Aorta (tissue), 5 donors: ENCODE measurements at places on chromosomes 6 and 20. TPM values are rescaled to one million over a fixed set of nuclear protein-coding genes. Genes with fewer than 3 reads are reported as not detected.

The GPX5 gene
- total RNA-seq = not detected

The LINC00237 gene
- total RNA-seq = not detected

DNA sequence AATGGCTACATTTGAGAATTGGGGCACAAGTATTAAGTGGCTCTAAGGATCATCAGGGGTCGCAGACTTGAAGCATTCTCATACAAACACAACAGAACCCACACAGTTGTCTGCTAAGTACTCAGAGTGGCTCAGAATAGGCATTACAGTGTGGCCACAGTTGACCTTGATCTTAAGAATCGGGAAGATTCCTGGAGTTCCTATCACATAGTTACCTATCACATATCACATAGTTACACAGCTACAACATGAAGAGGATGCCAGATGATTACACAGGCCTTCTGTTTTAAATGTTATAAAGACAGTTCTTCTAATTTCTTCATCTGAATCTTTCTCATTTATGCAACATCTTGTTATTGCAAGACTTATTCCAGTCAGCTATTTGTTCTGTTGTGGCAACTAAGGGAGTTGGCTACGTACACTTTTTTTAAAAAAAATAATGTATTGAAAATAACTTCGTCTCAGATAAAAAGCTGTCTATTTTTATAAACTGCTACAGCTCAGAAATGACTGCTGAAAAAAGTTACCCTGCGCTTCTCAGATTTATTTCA, 129.0 kb downstream of the REV3L start:
- no peaks in the 10 kb centered on the region for H3K27me3 ChIP-seq
- DNase-seq = no peak
- no peaks in the 10 kb centered on the region for H3K4me1 ChIP-seq
- no peak overlapping the region for H3K4me3 ChIP-seq

DNA sequence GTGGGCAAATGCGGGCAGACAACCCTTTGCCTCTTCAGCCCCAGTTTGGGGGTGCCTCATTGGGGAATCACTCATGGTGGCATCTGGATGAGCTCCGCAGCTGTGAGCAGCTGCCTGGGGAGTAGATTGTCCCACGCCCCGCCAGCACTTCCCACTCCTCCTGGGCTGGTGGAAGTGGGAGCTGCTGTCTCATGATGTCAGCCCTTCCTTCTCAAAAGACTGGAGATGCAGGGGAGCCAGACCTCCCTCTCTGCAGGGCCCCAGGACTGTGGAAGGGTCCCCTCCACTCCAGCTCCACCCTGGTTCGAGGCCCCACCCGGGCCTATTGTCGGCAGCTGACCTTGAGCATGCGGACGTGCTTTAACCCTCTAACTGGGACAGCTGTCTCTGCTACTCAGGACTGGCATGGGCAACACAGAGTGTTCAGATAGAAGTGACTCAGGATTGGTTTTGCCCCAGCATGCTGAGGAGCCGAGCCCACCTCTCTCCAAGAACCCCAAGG, 2.0 kb downstream of the UNC93A start:
- no peak for DNase-seq
- H3K27ac ChIP-seq = no peak overlapping the region
- H3K36me3 ChIP-seq = no peaks in the 10 kb centered on the region
- H3K4me3 ChIP-seq = no peak overlapping the region
- H3K4me1 ChIP-seq = no peaks in the 10 kb centered on the region
- no peaks in the 10 kb centered on the region for H3K27me3 ChIP-seq

GRCh38 chr6:2264932-2265331, 19.5 kb upstream of the GMDS start:
- no peak overlapping the region for H3K27ac ChIP-seq
- H3K27me3 ChIP-seq = no peaks in the 10 kb centered on the region
- no peaks in the 10 kb centered on the region for H3K4me1 ChIP-seq
- H3K36me3 ChIP-seq = peaks cover 1% of the 10 kb centered on the region

DNA sequence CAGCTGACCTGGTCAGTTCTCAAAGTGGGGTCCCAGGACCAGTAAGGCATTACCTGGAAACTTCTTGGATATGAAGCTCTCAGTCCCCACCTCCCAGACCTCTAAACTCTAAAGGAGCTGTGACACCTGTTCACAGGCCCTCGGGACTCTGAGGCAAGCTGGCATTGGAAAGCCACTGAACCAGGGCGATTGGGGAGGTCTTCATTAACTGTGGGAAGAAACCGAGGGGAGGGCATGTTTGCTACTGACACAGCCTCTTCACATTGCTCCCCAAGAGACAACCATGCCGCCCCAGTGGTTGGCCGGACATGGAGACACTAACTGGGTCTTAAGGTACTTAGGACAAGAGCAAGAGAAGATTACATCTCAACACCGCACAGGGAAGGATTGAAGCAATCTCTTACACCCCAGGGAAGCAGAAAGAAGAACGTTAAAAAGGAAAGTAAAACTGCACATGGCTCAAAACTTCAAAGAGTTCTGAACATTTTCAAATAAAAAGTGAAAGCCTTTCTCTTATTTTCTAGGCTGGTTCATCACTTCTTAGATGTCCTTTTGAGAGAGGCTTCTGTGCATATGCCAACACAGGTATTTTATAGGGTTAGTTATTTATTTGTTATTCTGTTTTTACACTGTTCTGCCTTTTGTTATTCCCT, 210.0 kb upstream of the CST7 start:
- H3K4me1 ChIP-seq = no peaks in the 10 kb centered on the region
- no peak overlapping the region for H3K4me3 ChIP-seq
- no peaks in the 10 kb centered on the region for H3K36me3 ChIP-seq
- no peaks in the 10 kb centered on the region for H3K27me3 ChIP-seq
- no peak overlapping the region for H3K27ac ChIP-seq

DNA sequence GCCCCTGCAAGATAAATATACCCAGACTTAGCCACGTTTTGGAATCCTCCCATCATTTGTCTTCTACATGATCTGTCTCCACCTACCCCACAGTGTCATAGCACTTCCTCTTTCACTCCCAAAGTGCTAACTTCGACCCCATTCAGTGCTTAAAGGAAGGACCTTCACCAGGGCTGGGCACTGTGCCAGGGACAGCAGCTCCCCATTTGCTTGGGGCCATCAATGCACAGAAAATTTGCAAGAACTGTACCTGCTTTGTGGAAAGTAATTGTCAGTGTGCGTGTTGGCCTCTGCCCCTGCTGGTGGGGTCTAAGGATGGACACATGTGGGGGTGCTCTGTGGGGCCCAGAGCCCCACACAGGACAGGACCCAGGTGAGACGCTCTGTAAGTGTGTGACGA, 5.2 kb upstream of the BPIFA2 start:
- no peak overlapping the region for H3K4me3 ChIP-seq
- no peaks in the 10 kb centered on the region for H3K36me3 ChIP-seq
- no peak for DNase-seq
- no peak overlapping the region for H3K27ac ChIP-seq
- no peaks in the 10 kb centered on the region for H3K4me1 ChIP-seq
- H3K27me3 ChIP-seq = no peaks in the 10 kb centered on the region

- H3K4me1 ChIP-seq = no peaks in the 10 kb centered on the region
- no peak for DNase-seq
- H3K27me3 ChIP-seq = no peaks in the 10 kb centered on the region
- no peak overlapping the region for H3K27ac ChIP-seq
- H3K36me3 ChIP-seq = no peaks in the 10 kb centered on the region
- no peak overlapping the region for H3K4me3 ChIP-seq
Measured at GRCh38 chr6:134249759-134250602, 67.9 kb downstream of the SGK1 start.

DNA sequence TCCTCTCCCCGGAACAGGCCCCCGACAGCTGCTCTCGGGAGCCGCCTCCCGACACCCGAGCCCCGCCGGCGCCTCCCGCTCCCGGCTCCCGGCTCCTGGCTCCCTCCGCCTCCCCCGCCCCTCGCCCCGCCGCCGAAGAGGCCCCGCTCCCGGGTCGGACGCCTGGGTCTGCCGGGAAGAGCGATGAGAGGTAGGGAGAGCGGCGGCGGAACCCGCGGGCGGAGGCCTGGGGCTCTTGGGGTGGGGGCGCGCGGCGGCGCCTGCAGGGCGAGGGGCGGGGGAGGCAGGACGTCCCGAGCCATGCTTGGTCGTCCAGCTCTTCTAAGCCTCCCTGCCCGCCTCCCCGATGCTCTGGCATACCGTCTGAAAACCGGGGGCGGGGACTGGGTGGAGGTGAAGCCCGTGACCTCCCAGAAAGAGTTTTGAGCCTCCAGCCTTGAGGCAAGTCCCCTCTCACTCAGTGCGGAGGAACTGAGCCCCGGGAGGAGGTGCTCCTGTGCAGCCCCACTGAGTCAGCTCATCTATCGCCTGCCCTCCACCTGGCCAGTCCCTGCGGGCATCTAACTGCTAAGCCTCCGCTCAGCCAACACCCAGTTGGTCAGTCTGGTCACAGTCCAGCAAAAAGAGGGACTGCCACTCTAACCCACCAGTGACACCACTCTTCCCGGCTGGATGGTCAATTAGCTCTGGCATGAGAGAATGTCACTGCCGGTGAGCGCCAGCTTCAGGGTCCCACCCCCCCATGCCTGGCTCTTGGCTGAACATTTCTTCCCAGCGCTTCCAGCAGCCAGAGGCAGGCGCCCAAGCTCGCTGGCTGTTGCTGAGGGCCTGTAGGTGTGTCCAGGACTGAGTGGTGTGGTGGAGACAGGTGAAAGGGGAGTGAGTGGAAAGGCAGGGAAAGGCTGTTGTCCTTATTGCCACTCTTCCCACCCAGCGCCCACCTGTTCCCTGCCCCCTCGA, 482 bp downstream of the DDR1 start:
- no peaks in the 10 kb centered on the region for H3K4me1 ChIP-seq
- peak overlapping the region; percentile 96 for H3K4me3 ChIP-seq
- no peaks in the 10 kb centered on the region for H3K36me3 ChIP-seq
- H3K27ac ChIP-seq = no peak overlapping the region
- H3K27me3 ChIP-seq = no peaks in the 10 kb centered on the region

The POPDC3 gene
- not detected for total RNA-seq

The TP53INP2 gene
- total RNA-seq = 12.9 TPM

- H3K4me1 ChIP-seq = no peaks in the 10 kb centered on the region
- H3K4me3 ChIP-seq = peak overlapping the region; percentile 4
- no peaks in the 10 kb centered on the region for H3K36me3 ChIP-seq
- no peaks in the 10 kb centered on the region for H3K27me3 ChIP-seq
- peak; percentile 86 for DNase-seq
Measured at GRCh38 chr6:31356216-31356945, 598 bp downstream of the HLA-B start.

The PRDM1 gene
- 10.5 TPM for total RNA-seq
